Prostate gland (tissue), 2 donors: ENCODE measurements at places on chromosomes 16 and 17.

DNA sequence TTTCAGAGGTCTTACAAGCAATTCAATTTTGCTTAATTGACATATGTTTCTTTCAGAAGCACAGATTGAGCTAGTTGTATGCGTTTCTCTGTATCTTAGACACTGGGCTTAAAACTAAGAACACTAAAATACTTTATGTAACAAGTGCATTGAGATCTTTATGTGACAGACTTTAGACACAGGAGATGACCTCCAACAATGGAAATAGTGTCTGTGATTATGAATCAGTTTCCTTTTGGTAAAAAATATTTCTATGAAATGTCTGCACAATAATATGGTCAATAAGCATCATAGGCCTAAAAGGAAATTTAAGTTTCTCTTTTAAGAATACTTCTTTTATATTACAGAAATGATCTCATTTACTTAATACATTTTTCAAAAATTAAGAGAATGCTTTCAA is 153.2 kb downstream of the SKAP1 start:
- no peak overlapping the region for H3K4me3 ChIP-seq
- H3K4me1 ChIP-seq, result no peaks in the 10 kb centered on the region
- H3K36me3 ChIP-seq, result no peaks in the 10 kb centered on the region
- no peak for DNase-seq

DNA sequence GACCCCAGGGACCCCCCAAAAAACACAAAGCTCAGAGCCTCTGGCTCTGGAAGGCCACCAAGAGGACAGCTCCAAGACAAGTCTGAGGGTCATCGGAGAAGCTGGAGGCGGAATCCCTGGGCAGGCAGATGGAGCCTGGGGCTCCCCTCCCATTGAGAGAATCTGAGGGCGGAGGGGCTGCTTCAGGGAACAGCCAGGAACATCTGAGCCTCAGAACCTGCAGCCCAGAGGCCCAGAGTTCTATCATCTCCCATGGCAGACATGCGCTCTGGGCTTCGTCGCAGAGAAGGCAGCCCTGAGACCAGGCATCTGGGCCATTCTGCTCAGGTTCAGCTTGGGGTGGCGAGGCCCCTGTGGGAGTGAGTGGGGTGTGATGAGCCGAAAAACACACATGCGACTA is 7.1 kb upstream of the SPPL2C start:
- DNase-seq, result no peak
- H3K4me3 ChIP-seq, result no peak overlapping the region
- H3K27ac ChIP-seq, result no peak overlapping the region
- H3K27me3 ChIP-seq, result no peaks in the 10 kb centered on the region

DNA sequence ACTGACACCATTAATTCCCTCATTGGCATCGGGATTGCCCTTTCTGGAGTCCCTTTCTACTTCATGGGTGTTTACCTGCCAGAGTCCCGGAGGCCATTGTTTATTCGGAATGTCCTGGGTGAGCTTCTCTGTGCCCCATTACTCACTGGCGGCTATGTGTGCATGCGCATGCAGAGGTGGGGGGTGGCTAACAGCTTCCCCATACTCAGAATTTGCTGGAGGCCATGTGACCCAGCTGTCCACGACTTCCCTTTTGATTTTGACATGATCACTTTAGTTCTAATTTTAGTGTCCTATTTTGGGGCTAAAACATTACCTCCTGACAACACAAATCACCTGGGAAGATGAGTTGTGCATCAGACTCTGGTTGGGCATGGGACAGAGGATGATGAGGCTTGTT is 14.1 kb downstream of the SLC7A6OS start:
- no peak for DNase-seq
- H3K36me3 ChIP-seq, result peaks cover 1% of the 10 kb centered on the region
- H3K27me3 ChIP-seq, result no peaks in the 10 kb centered on the region
- no peak overlapping the region for H3K4me3 ChIP-seq
- no peak overlapping the region for H3K27ac ChIP-seq

GRCh38 chr17:17122781-17123483 is 80.7 kb downstream of the MPRIP start:
- no peaks in the 10 kb centered on the region for H3K27me3 ChIP-seq
- DNase-seq, result no peak
- H3K4me3 ChIP-seq, result no peak overlapping the region
- H3K27ac ChIP-seq, result no peak overlapping the region

- H3K4me3 ChIP-seq, result no peak overlapping the region
- H3K36me3 ChIP-seq, result no peaks in the 10 kb centered on the region
- no peak overlapping the region for H3K27ac ChIP-seq
- no peak for DNase-seq
- H3K4me1 ChIP-seq, result peaks cover under 1% of the 10 kb centered on the region
Measured at GRCh38 chr17:7997186-7997585, 5.2 kb upstream of the GUCY2D start.

GRCh38 chr16:30054959-30055553 is 10.5 kb upstream of the ALDOA start:
- H3K4me3 ChIP-seq, result no peak overlapping the region
- H3K27me3 ChIP-seq, result no peaks in the 10 kb centered on the region
- H3K4me1 ChIP-seq, result peaks cover 4% of the 10 kb centered on the region
- DNase-seq, result peak; percentile 64
- H3K36me3 ChIP-seq, result no peaks in the 10 kb centered on the region
- H3K27ac ChIP-seq, result no peak overlapping the region

GRCh38 chr16:75679366-75679765 is 2.6 kb upstream of the CPHXL2 start:
- no peaks in the 10 kb centered on the region for H3K27me3 ChIP-seq
- no peaks in the 10 kb centered on the region for H3K36me3 ChIP-seq
- no peak overlapping the region for H3K4me3 ChIP-seq
- no peaks in the 10 kb centered on the region for H3K4me1 ChIP-seq
- H3K27ac ChIP-seq, result no peak overlapping the region

DNA sequence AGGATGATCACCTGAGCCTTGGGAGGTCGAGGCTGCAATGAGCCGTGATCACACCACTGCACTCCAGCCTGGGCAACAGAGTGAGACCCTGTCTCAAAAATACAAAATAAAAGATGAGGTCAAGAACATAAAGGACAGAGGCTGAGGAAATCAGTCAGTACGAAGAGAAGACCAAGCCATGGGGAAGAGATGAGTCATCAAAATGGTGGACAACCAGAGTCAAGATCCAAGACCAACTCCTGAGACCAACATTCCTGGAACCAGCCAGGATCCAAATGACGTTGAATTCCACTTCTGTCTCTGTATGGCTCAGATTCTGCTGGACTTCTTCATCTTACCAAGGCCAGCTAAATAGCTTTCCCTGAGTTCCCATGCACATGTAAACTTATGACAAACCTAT is 44.8 kb upstream of the NOG start:
- H3K27ac ChIP-seq, result no peak overlapping the region
- no peak for DNase-seq
- H3K4me1 ChIP-seq, result no peaks in the 10 kb centered on the region
- H3K36me3 ChIP-seq, result no peaks in the 10 kb centered on the region
- no peaks in the 10 kb centered on the region for H3K27me3 ChIP-seq

GRCh38 chr16:2214719-2214968 is at the start of gene PGP:
Gene PGP (minus strand): TSS chr16:2214840. CDS start chr16:2214777, 63 bp downstream.
- peaks cover 19% of the 10 kb centered on the region for H3K4me1 ChIP-seq
- no peak for DNase-seq
- no peaks in the 10 kb centered on the region for H3K27me3 ChIP-seq
- H3K27ac ChIP-seq, result peak within 1 kb of the TSS; percentile 83

DNA sequence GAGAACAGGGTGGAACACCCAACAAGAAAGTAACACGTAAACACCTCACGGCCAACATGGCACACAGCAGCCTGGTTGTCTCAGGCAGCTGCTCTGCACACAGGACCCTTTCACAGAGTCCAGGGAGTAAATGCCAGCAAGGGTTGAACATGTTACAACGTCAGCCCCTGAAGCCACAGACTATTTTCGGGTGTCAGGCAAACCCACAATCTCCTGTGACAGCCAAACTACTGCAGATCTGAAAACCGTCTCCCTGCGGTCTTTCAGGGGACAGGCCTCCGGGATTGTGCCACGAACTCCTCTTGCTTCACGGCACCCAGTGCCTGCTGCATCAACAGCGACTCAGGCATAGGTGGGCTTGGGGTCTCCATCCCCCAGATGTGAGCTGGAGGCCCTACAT is 127.7 kb downstream of the XYLT1 start:
- H3K4me3 ChIP-seq, result no peak overlapping the region
- H3K27ac ChIP-seq, result peak overlapping the region; percentile 1
- H3K36me3 ChIP-seq, result no peaks in the 10 kb centered on the region
- H3K27me3 ChIP-seq, result no peaks in the 10 kb centered on the region
- no peak for DNase-seq
- peaks cover 17% of the 10 kb centered on the region for H3K4me1 ChIP-seq

DNA sequence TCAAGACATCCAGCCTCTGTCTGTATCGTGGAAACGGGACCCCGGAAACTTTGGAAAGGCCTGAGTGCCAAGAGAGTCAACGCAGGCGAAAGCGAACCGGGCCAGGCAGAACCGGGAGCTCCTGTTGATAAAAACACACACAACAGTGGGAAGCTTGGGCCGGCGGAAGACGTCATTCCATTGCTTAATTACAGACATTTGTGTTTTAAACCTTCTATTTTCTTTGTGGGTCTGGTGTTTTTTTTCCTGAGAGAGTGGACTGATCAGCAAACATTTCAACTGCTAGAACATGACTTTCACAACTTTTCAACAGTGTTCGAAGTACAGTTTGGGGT is 878 bp upstream of the RNF157 start:
- no peak overlapping the region for H3K27ac ChIP-seq
- H3K4me1 ChIP-seq, result no peaks in the 10 kb centered on the region
- no peaks in the 10 kb centered on the region for H3K27me3 ChIP-seq
- no peak for DNase-seq
- H3K36me3 ChIP-seq, result no peaks in the 10 kb centered on the region

- H3K27me3 ChIP-seq, result no peaks in the 10 kb centered on the region
- no peaks in the 10 kb centered on the region for H3K36me3 ChIP-seq
- no peak overlapping the region for H3K4me3 ChIP-seq
- H3K27ac ChIP-seq, result no peak overlapping the region
- no peaks in the 10 kb centered on the region for H3K4me1 ChIP-seq
Measured at GRCh38 chr17:72536788-72537187, 416.0 kb downstream of the SOX9 start.

DNA sequence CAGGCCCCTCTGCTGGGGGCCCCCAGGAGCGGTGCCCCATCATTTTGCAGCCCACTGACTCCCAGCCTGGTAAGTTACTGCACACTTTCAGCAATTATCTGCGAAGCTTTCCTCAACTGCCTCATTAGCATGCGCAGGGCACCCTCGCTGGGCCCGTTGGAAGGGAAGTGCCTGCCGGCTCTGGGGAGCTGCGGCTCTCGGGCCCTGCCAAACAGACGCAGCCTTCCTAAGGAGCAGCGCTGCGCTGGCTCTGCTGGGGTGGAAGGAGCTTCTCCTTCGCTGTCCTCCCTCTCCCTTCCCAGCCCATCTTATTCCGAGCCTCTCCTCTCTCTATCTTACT is 71.0 kb downstream of the RBBP6 start:
- H3K36me3 ChIP-seq, result no peaks in the 10 kb centered on the region
- no peaks in the 10 kb centered on the region for H3K4me1 ChIP-seq
- DNase-seq, result no peak
- no peak overlapping the region for H3K27ac ChIP-seq

DNA sequence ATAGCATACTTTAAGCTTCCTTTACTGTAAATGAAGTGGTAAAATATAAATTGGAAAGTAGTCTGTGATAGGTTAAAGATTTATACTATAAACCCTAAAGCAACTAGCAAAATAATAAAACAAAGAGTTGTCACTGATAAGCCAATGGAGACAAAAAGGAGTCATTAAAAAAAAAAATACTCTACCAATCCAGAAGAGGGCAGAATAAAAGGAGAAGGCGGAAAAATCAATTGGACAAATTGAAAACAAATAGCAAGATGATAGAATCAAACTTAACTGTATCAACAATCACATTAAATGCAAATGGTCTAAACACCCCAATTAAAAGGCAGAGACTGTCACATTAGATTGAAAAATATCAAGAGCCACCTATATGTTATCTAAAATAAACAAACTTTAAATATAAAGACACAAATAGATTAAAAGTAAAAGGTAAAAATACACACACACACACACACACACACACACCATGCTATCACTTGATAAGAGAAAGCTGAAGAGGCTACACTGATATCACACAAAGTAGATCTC is 71.8 kb downstream of the CACNG1 start:
- H3K27me3 ChIP-seq, result no peaks in the 10 kb centered on the region
- no peak overlapping the region for H3K4me3 ChIP-seq
- no peaks in the 10 kb centered on the region for H3K4me1 ChIP-seq
- no peak overlapping the region for H3K27ac ChIP-seq
- DNase-seq, result no peak
- no peaks in the 10 kb centered on the region for H3K36me3 ChIP-seq

DNA sequence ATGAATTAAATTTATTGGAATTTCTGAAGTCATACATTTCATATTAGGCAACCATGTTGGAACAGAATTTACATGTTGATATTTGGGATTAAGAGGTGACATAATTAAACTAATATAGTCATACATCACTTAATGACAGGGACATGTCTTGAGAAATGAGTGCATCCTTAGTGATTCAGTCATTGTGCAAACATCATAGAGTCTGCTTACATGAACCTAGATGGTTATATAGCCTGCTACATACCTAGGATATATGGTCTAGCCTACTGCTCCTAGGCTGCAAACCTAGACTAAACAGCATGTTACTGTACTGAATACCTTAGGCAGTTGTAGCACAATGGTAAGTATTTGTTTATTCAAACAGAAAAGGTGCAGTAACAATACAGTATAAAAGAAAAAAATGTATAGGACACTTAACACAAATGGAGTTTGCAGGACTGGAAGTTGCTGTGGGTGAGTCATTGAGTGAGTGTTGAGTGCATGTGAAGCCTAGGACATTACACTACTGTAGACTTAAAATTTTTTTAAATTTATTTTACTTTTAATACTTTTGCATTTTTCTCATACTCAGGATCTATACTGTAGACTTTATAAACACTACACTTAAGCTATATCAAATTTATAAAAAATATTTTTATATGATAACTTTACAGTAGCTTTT is 85.6 kb downstream of the OMG start:
- H3K4me3 ChIP-seq, result no peak overlapping the region
- no peaks in the 10 kb centered on the region for H3K4me1 ChIP-seq
- no peak for DNase-seq
- no peaks in the 10 kb centered on the region for H3K27me3 ChIP-seq
- no peak overlapping the region for H3K27ac ChIP-seq
- H3K36me3 ChIP-seq, result no peaks in the 10 kb centered on the region

DNA sequence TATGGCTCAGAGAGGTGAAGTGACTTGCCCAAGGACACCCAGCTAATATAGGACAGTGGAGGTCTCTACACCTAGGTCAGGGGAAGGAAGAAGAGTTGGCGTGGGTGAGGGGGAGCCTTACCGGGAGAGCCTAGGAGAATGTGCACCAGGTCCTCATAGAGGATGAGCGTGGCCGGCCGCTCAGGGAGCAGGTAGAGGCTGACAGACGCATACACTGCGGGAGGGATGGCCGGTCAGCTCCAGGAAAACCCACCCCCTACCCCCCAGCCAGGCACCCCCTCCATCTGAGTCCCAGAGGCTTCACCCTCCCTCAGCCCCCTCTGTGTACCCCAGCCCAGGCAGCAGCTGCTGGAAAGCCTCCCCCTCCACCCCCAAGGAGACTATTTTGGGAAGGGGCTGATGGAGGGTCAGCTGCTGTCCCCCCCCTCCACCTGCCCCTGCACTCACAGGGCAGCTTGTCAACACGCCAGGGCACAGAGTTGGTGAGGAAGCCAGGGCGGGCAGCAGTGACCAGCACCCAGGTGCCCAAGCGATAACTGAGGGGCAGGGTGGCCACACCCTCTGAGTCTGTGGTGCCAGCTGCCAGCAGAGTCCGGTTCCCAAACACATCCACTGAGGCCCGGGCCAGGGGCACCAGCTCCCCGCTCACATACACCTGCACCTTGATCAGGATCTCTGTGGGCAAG is 4.1 kb downstream of the FAM171A2 start:
- DNase-seq, result no peak
- H3K27me3 ChIP-seq, result no peaks in the 10 kb centered on the region
- H3K36me3 ChIP-seq, result no peaks in the 10 kb centered on the region
- H3K4me3 ChIP-seq, result no peak overlapping the region
